ENCODE measurements at places on chromosomes 11 and 22.

DNA sequence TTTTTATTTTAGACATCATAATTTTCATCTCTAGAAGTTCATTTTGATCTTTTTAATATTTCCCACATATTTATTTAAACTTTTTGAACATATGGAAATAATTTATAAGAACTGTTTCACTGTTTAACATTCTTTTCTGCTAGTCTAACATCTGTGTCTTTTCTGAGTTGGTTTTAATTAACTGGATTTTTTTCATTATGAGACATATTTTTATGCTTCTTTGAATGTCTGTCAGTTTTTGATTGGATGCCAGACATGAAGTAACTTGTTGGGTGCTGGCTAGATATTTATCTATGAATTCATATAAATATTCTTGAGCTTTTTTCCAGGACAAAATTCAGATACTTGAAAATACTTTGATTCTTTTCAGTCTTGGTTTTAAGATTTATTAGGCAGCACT is 317.8 kb upstream of the NCAM1 start:
- no peak for DNase-seq

- no peak for DNase-seq
Observed at GRCh38 chr11:20243974-20244373, 83.7 kb upstream of the DBX1 start.

- peak; percentile 71 for DNase-seq
Observed at GRCh38 chr11:45146072-45147016, at the start of gene PRDM11. Gene PRDM11, plus strand, starts transcription at chr11:45146639. Its CDS starts 35,128 bp downstream, at chr11:45181767.

GRCh38 chr11:87304412-87304811 is 266.7 kb downstream of the TMEM135 start:
- DNase-seq, result no peak

GRCh38 chr11:73467505-73467904 is 91.3 kb downstream of the RELT start:
- no peak for DNase-seq

GRCh38 chr11:65003282-65003681 is 6.5 kb upstream of the BATF2 start:
- DNase-seq, result no peak

DNA sequence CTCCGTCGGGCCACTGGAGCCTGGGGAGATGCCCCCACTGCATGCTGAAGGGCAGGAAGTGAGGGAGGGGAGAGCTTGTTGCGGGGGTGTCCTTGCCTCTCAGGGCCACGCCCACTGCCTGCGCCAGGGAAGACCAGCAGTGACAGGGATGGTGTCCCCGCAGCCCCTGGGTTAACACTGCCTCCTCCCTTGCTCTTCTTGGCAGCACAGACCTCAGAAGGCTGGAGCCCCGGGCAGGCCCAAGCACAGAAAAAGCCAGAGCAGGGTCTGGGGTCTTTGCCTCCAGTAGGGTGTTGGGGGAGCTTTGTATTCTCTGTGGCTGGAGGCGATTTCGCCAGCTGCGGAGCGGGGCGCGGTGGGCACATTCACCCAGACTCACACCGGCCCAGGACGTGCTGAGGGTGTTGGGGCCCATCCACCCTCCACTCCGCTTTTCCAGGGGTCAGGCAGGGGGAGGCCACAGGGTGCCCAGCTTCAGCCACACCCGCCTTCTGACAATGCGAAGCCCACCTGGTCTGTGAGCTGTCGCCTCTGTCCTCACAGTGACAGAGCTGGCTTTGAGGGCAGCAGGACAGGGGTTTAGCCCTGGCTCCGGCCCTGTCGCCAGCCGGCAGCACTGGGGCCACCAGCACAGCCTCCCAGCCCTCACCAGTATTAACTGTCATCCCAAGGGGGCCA is 83.7 kb downstream of the CDKN1C start:
- DNase-seq, result no peak

DNA sequence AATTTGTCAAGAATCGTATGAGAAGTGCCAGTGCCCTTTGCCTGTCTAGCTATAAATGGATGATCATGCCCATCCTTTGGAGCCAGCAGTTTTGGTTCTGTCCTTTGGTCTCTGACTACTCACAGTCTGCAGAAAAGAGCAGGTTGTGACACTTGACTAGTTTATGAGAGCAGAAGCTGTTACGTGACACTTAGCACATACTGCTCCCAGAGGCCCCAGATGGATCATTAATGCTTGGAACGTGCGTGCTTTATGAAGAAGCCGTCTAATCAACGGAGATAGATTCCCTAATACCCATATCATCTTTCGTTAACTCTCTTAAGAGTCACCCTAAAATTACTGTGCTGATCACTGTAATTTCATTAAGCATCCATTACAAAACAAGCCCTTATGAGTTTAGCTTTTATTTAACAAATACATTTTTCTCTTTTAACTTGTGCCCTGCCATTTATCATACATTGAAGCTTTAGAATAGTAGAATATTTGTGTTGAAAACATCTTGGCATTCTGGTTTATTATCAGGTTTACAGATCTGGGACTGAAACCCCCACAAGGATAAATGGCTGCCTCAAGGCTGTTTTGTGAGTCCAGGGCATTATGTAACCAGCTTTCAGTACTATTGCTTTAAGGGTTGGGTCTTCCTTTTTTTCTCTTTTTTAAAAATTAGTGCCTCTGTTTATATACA is 47.0 kb upstream of the ADORA2A start:
- no peak for DNase-seq

GRCh38 chr11:35006389-35007128 is 90.1 kb downstream of the PDHX start:
- peak; percentile 61 for DNase-seq

DNA sequence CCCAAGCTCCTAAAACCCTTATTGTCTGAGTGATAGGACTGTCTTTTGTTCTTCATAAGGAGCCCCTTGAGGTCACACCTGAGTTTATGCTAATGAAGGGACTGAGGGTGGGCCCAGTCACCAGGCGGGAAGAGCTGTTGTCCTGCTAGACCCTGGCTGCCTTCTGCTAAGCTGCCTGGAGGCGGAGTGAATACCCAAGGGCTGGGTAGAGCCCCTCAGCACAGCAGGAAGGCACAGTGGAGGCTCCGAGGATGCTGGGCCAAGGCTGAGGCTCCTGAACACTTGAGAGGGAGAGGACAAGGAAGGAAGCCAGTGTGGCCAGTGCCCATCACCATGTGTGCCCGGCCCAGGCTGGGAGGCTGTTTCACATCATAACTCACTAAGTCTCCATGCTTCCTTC is 4.8 kb upstream of the PHF21B start:
- DNase-seq, result no peak

GRCh38 chr11:63870351-63871140 is 31.6 kb downstream of the MARK2 start:
- no peak for DNase-seq

DNA sequence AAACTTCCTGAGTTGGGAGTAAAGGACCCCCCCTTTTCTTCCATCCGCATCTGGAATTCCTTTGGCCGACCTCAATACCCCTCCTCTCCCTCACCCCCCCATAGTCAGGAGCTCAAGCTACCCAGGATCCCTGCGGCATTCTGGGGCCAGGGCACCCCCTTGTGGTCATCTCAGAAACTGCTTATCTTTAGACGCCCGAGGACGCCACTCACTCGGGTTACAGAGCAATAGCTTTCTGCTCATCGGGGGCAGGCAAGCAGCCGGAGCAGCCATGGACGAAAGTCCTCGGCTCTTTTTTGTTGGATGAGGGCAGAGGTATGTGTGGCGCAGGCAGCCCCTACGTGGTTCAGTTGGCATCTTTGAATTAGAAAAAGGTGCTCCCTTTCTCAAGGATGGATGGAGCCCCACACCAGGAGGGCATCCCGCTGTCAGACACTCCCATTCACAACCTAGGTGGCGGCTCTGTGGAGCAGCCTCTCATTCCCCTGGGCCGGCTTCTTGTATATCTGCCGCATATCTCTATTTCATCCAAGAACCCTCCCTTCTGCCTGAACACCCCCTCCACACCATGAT is 2.3 kb downstream of the C1QTNF5 start:
- peak; percentile 89 for DNase-seq

DNA sequence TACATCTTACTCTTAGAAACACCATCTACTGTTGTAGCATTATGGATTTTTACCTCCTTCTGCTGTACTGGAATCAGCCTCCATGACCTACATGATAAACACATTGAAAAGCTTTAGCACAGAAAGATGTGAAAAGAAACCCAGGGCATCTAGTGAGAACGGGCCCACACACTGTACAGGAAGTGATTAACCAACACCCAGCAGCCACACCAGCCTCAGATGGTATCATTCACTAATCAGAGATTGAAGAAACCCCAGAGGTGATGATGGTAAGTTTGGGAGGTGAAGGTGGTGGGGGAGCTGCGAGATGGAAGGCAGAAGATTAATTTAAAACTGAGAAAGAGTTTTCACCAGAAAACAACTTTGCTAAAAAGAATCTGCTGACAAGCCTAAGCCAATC is 46.1 kb downstream of the RASSF10 start:
- no peak for DNase-seq

- no peak for DNase-seq
Observed at GRCh38 chr22:17250380-17251082, 31.3 kb upstream of the ADA2 start.

DNA sequence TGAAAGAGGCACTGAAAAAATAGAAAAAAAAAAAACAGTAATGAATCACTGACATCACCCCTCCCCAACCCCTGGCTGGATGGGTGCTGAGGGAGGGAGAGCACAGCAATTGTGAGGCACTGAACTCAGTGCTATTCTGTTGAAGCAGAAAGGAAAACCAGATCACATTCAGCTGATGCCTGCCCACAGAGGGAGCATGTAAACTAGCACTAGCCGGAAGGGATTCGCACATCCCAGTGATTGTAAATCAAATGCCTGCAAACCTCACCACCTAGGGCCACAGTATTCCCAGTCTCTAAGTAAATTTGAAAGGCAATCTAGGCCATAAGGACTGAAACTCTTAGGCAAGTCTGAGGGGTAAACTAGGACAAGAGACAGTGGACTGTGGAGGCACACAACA is 772.0 kb upstream of the CCDC179 start:
- no peak for DNase-seq

DNA sequence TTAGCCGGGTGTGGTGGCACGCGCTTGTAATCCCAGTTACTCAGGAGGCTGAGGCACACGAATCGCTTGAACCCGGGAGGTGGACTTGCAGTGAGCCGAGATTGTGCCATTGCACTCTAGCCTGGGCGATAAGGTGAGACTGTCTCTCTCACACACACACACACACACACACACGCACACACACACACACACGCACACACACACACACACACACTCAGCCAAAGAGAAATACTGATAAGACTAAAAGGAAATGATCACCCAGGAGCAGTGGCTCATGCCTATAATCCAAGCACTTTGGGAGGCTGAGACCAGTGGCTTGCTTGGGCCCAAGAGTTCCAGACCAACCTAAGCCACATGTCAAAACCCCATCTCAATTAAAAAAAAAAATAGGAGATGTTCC is 20.8 kb downstream of the HSPA8 start:
- DNase-seq, result no peak

- DNase-seq, result no peak
Observed at GRCh38 chr11:117090111-117090706, 8.0 kb downstream of the SIK3 start.

GRCh38 chr11:2074266-2074825 is 64.8 kb downstream of the IGF2 start:
- DNase-seq, result no peak

DNA sequence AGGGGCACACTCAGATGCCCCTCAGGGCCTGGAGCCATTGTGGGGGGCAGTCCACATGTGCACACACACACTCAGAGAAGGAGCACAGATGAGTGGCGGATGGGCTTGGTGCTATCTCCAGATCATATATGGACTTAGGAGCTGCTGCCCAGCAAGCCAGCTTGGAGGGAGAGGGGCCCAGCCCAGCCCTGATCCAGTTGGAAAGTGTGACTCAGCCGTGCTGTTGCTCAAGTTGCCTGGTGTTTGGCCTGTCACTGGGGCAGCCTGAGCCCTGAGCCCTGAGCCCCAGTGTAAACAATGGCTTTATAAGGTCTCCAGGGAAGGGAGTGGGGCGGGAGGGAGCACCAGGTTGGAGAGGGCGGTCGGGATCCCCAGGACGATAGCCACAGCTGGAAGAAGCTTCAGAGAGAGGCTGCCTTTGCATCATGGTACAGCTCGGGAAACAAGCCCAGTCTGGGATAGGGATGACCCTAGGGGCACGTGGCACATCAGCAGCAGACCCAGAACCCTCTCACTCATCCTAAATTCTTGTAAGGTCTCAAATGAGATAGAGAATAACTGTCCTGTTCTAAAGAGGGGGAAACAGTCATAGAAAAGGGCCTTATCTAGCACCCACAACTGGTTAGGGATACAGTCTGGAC is 4.8 kb downstream of the SELENOM start:
- DNase-seq, result no peak

GRCh38 chr11:69076129-69076791 is 27.5 kb downstream of the TPCN2 start:
- no peak for DNase-seq

DNA sequence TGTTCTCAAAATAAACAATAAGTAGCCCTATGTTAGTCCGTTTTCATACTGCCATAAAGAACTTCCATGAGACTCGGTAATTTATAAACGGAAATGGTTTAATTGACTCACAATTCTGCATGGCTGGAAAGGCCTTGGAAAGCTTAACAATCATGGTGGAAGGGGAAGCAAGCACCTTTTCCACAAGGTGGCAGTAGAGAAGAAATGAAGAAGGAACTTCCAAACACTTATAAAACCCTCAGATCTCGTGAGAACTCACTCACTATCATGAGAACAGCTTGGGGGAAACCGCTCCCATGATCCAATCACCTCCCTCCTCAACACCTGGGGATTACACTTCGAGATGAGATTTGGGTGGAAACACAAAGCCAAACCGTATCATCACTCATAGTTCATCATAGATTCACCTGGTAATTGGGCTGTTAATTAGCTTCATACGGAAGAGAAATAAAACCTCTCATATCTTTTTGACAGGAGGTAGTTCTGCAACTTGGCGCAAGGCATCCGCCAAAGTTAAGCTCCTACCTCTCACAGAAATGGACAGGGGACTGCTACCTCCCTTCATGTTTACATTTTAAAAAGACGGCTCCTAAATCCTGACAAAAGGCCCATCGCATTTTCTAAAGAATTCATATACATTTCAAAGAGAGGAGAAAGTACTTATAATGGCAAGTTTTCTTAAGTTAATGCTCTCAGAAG is 49.0 kb downstream of the MUC15 start:
- no peak for DNase-seq

DNA sequence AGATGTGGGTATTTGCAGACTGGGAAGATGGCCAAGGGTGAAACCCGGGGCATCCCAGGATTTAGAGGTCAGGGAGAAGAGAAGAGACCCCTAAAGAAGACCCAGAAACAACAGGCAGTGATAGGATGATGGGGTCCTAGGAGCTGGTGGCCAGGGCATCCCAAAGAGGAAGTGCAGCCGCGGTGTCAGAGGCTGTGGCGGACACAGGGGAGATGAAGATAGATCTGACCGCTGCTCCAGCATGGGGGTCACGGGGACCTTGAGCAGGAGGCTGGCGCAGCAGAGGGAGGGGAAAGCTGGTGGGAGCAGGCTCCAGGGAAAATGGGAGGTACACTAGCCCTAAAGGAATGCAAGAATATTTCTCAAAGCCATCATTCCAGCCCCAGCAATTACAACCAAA is 47.3 kb downstream of the CTTN start:
- DNase-seq, result no peak

DNA sequence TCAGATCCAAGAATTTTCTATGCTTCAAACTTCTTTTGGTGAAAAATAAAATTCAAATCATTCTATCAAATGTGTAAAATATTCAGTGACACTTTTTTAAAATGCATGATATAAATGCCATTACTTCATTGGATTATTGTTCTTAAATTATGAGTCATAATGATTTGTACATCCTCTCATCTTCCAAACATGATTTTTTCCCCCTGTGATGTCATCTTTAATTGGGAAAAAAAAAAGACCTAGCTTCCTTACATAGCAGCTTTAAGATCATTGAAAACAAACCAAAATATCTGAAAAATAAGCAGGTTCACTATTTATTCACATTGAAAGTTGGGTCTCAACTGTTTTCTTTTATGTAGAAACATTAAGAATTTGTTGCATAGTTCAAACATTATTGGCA is 1549.4 kb downstream of the LRRC4C start:
- no peak for DNase-seq
